ENCODE measurements at places on chromosomes 4 and X.

- DNase-seq: no peak
Measured at GRCh38 chrX:139126493-139126892, 404.0 kb upstream of the F9 start.

DNA sequence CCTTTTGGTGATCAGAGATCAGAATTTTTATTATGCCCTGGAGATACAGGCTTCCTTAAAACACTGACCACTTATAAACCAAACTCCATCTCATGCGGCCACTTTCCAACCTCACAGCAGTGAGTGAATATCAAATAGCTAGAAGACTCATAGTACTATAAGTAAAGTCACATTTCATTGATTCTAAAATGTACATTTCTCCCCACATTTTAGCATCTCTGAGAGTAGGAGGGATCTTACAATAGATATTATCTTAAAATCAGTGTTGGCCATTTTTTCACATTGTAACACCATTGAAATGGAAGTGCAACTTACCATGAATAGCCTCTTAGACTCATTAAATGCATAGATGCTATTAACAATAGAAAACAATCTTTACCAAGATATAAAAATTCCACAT, 17.4 kb downstream of the PCYT1B start:
- no peak for DNase-seq

DNA sequence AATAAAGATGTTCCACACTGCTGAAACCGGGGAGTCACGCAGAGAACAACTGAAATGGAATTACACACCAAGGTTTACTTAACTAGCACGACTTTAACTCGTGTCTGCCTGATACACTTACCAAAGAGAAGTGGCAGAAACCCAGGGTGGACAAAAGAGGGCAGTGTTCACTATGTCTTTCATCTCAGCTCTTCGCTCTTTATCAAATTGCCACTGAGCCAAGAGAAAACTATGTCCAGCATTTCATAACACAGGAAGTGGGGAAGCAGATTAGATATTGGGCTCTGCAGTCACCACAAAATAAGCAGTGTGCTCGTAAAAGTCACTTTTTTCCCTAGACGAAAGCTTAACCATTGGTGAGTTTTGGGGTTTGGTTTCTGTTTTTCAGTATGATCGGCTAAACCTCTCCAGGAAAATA, 155.7 kb downstream of the CHIC2 start:
- no peak for DNase-seq

DNA sequence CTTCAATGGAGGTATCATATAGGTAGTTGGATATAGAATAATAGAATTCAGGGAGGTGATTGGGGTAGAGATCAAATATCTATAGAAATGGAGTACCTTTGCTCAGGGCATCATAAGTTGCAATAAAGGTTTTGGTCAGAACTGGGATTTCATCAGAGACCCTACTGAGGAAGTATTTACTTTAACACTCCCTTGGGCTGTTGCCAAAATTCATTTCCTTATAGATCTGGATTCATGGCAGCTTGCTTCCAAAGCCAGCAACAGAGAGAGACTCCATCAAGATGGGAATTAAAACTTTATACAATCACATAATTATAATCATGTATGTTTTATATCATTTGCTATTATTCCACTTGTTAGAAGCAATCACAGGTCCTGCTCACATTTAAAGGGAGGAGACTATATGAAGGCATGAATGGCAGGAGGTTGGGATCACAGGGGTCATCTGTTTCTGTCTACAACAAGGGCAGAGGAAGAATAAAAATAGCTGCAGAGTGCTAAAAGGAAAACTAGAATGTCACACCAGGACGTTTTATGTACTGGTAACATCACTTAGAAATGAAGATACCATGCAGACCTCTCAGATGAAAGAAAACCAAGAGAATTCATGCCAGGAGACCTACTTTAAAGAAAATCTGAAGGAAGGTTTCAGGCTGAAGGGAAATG, 902.1 kb upstream of the LCORL start:
- DNase-seq: no peak

- DNase-seq: no peak
Measured at GRCh38 chr4:165866019-165866650, 6.9 kb upstream of the TLL1 start.

GRCh38 chr4:81470456-81471297, 1.0 kb downstream of the RASGEF1B start:
- DNase-seq: no peak

DNA sequence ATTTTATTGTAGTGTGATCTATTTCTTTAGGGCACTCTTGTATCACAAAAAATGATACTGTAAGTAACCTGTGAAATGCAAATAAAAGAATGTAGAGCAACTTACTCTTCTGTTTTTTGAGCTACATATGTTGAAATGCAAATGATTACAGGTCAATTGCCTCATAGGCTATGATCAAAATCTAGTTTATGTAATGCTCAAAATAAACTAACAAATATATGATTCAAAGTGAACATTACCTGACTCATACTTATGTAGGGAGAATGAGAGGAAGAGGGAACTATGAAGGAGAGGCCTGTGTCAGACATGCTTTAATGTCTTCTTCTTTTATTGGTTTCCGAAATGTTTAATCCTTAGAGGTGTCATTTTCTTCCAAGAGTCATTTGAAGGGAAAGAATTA, 5.0 kb upstream of the RPS6KA3 start:
- DNase-seq: no peak

- no peak for DNase-seq
Measured at GRCh38 chrX:17854531-17854930, 6.6 kb downstream of the RAI2 start.
